ENCODE measurements at places on chromosomes 3 and 15.
A peak's percentile ranks its signal among the peaks of the same experiment; 100 is the strongest.

GRCh38 chr15:80572337-80572736 lies 122.8 kb upstream of the ABHD17C start:
- no peak for DNase-seq

GRCh38 chr3:61983479-61983878 lies 389.9 kb downstream of the FEZF2 start:
- no peak for DNase-seq

GRCh38 chr15:66897971-66898370 lies 167.4 kb upstream of the SMAD3 start:
- no peak for DNase-seq

GRCh38 chr3:83011481-83011880 lies 1250.0 kb upstream of the GBE1 start:
- no peak for DNase-seq

DNA sequence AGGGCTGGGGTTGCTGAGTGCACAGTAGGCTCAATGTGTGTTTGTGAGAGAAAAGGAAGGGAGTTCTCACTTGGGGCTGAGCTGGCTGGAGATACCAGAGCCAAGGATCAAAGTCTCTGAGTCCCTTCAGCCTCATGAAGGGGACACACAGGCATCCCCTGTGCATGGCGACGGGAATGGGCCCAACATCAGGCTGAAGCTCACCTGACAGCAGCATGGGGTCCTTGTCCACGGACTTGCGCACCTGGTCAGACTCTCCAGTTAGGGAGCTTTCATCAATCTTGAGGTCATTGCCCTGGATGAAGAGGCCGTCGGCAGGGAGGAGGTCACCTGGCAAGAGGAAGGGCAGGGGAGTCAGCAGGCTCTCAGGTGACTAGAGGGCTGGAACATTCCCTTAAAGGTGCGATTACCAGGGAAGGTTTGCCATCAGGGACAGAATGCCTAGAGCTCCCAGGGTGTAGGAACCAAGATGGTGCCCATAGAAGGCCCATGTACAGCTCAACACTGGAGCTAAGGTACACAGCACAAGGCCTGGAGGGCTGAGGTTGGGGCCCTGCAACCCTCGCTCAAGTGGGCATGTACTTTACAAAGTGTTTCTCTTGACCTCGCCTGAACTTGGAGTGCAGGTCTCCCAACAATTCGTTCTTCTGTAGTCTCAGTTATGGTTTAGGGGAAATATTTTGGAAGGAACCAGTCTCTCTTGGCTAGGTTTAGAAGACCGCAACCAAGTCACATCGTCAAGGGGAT lies 80.0 kb upstream of the SEC13 start:
- no peak for DNase-seq

DNA sequence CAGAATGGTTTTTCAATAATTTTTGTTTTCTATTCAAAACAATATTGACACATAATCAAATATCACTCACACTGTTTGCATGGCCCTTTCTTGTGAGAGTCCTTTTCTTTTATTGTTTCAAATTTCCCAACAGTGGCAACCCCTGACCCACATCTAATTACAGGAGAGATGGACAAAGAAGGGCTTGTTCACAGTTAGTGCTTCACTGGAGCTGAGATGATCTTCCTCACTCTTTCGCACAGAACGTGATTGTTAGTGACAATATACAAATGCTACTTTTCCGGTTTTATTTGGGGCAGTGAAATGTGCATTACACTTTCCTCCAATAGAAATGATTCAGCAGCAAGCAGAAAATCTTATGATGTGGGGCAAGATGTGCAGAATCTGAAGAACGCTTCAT lies 38.6 kb upstream of the TTC14 start:
- no peak for DNase-seq

DNA sequence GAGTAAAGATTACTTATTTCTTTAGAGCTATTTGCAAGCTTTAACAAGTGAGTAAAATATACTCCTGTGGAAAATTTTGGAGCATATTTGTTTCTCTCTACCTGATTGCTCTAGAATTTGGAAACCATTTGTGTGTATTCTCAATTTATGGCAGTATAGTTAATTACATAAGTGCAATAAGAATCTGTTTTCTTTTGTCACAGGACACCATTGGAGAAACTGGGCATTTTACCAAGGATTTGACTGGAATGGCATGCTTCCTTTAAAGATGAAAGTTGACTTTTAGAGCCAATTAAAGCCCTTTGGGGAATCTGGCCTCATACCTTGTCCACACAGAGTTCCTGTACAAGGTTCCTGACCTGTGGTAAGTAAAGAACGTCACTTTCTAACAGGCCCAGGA lies 38.4 kb downstream of the PAQR5 start:
- peak; percentile 33 for DNase-seq

DNA sequence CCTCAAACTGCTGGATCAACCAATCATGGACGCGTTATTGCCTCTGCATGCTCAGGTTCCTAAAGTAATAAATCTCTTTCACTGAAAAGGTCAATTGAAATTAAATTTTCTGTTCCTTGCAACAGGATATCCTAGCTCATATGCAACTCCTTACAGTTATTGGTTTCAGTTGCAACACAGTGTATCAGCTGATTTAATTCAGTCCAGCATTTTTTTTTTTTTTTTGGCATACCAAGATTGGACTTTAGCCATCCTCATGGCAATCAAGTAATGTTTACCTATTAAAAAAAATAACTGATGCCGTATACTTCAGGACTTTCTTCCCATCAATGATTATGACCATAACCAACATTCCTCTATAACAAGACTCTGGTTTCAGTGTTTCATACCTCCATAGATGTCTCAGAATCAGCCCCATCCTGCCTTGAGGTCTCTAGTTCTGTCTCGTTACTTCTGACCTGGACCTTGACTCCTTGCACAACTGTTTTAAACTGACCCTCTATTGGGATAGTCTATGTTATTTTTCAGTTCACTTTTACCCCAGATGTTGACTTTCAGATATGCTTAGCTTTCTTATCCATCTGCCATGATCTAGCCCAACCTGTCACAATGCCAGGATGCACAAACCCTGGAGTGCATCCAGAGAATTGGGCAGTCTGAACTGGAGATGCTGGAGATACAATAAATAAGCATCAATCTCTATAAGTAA lies 265.0 kb upstream of the GADL1 start:
- DNase-seq, result no peak

DNA sequence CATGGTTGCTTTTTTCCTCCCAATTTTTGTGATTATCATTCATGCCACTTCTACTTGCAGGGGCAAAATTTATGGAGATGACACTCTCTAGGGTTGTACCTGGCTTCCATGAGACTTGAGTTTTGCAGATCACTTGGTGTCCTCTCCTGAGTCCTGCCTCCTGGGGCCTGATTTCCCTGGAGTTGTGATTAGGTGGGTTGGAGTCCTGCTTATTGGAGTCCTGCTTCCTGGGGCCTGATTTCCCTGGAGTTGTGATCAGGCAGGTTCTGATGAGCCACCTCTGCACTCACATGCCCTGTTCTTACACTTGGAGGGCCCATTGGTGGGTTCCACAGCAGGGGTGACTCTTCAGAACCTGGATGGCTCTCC lies 102.0 kb downstream of the PDCD6IP start:
- no peak for DNase-seq

Measured in fibroblast of pulmonary artery (primary cell).